Epithelial cell of esophagus (primary cell): ENCODE measurements at places on chromosomes 4 and X.

- no peak for DNase-seq
Measured at GRCh38 chr4:53150631-53151488, 215.0 kb downstream of the SCFD2 start.

GRCh38 chrX:123835661-123836371 lies 24.0 kb upstream of the XIAP start:
- DNase-seq = peak; percentile 79

GRCh38 chr4:183220236-183220635 lies 99.8 kb downstream of the CLDN22 start:
- DNase-seq = no peak

- DNase-seq = peak; percentile 60
Measured at GRCh38 chrX:42385730-42386129, 392.2 kb downstream of the PPP1R2C start.

DNA sequence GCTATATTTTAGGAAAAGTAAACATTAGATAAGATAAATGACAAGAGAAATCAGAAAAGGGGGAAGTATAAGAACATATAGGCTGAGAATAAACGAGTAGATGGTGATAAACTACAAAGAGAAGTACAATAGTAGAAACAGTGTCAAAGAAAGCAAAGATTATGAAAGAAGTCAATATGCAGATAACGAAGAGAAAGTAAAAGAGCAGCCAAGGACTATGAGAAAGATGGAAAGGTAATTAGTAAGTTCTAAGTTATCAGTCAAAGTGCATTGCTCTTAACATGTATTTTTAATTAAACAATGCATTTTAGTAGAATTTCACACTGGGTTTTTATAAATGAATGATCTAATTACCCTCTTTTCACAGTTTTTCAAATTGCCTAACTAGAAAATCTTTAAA lies 1801.3 kb upstream of the PCDH10 start:
- DNase-seq = no peak

DNA sequence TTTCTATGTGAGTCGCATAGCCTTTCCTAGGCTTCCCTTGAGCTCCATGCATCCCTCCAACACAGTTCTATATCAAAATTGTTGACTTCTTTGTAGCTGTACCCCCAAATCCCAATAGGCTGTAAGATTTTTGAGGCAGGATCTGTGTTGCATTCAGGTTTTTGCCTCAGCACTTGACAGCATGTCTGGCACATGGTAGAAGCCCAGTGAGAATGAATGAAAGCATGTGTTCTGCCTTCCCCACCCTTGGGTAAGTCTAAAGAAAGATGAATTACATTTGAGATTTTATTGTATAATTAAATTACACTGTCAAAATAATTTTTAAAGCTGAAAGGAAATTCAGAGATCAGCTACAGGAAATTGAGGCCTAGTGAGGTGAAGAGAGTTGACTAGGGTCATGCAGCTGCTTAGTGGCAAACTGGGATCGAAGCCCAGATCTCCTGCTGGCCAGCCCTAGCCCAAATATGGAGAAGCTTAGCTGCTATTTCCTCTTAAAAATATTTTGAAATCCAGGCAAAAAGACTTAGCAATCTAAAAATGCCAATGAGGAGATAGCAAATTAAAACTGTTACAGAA lies 122.5 kb downstream of the SPATA18 start:
- no peak for DNase-seq

GRCh38 chrX:39936886-39937770 lies 160.6 kb downstream of the BCOR start:
- DNase-seq = no peak

GRCh38 chr4:74503580-74503979 lies 58.6 kb downstream of the AREG start:
- DNase-seq = peak; percentile 76

- DNase-seq = no peak
Measured at GRCh38 chr4:40058121-40058520, 1.5 kb downstream of the N4BP2 start.

- DNase-seq = no peak
Measured at GRCh38 chr4:175614890-175615289, 197.2 kb downstream of the GPM6A start.

GRCh38 chr4:156191044-156191781 lies 237.5 kb upstream of the CTSO start:
- DNase-seq = no peak

DNA sequence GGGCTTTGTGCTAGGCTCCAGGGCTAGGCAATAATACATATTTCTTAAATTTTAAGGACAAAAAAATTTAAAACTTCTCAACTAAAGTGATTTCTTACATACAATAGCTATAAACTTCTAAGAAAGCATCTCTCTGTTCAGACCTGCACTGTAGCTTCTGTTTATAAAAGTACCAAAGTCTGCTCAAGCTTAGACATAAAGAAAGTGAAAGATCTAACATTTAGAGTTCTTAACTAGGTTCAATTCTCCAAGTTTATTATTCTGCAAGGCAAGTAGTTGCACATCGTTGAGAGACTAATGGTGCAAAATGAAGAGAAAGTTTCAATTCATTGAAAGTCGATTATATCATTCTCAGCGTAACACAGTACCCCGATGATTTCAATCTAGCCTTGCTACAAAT lies 857.4 kb upstream of the HTR2C start:
- DNase-seq = no peak

DNA sequence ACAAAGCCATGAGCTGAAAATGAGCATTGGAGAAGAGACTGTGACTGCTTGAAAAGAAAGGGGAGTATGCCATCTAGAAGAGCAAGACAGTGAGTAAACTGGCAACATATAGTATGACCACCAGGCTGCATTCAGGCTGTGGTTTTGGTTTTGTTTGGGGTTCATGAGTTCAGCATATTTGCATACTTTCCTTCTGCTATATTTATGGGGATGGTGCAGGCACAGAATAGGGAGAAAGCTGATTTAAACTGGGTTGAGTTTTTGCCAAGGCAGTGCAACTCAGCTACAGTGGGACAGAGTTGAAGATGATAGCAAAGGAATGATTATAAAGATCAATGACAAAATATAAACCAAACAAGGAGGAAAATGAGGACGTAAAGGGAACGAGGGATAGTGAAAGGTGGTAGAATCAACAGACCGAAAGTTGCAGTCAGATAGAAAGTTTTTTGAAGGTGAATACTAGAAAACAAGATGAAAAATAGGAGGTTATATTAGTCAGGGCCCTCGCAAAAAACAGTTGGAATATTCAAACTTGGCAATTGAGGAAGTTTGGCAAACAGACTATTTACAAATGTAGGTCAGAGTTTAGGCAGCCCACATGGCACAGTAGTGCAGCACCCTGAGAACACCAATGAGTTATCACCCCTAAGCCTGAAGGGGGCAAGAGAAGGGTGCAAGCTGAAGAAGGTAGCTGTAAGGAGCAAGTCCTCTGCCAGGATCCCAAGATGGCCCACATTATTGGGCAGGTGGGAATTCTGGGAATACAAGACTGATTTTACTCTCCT lies 114.8 kb upstream of the MAP9 start:
- DNase-seq = no peak

DNA sequence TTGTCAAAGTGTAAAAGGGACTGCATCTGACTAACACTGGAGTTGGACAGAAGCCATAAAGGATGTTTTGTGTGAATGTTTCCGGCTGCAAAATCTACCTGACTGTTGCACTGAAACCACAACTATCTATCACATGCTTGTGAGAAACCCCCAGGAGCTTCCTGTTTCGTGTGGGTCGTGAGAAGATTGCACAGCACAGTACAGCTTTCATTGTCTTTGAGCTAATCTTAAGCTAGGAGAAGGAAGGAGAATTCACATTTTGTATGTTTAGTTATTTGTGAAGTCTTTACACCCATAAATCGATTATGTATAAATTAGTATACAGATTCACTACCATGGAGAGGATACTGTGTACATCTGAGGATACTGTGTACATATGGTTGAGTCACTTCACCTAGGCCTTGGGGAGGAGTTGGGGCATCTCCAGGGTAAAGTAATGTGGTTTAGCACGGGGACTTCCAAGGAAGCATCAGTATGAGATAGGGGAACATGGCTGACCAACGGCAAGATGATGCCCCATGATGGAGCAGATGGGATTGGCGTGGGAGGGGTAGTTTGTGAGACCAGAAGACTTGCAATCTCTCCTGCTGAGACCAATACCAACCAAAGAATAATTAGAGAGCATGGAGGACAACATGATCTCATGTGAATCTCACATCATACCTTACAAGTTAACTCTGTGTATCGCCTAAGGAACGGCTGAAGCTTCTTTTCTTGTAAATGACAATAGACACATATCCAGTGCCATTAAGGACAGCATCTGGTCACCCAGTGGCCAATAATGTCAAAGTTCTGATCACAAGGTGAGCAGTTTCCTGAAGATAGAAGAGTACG lies 43.1 kb upstream of the FAM9C start:
- DNase-seq = peak; percentile 82

DNA sequence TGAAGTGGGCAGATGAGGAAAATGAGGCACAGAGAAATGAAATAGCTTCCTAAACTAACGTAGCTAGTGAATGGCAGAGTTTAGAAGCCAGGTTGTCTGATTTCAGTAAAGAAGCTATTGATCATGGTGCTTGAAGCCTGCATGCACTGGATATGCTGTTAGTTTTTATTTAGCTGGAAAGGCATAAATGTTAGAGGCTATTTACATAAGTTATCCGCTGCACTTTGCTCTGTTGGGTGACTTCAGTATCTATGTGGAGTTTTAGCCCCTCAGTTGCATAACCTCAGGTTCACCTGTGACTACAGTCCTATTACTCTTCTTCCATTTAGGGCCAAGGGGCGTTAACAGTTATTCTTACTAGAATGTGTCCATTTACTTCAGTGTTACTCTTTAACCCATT lies 522.4 kb upstream of the RPS6KA3 start:
- DNase-seq = no peak

- DNase-seq = peak; percentile 4
Measured at GRCh38 chrX:24676403-24677024, 17.2 kb upstream of the POLA1 start.

DNA sequence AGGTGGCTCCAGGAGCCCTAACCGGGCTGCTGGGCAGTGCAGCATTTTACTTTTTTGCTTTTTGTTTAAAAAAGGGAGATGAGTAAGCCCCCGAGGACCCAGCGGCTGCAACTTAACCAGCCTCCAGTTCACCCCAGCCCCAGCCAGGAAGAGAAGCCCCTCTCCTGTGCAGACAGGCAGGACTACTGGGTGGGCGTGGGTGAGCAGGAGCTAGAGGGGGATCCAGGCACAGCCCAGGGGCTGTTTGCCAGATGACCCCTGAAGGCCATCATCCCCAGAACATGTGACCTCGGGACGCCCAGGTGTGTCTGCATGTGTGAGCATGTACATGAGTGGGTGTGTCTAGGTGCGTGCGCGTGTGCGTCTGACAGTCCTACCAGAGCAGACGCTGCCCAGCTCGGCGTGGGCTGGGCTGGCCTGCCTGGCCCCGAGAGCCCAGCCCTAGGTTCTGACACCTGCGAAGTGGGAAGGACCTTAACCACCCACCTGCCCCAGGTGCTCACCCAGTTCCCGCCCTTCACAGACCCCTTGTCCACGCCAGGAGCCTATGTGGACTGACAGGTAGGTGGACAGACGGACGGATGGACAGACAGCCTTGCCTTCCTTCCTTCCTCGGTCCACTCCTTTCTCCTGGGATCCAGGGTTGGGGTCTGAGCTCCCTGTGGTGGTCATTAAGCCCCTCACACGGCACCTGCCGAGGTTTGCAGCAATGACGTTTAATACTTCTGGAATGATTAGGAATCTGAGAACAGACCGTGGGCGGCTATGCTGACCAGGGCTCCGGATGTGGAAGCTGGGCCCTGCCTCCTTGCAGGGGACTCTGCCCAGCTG lies 7.8 kb upstream of the HAUS3 start:
- peak; percentile 30 for DNase-seq

- peak; percentile 54 for DNase-seq
Measured at GRCh38 chrX:101658661-101659491, 774 bp downstream of the ARMCX2 start.

GRCh38 chr4:23999714-24000469 lies 110.0 kb upstream of the PPARGC1A start:
- peak; percentile 15 for DNase-seq

DNA sequence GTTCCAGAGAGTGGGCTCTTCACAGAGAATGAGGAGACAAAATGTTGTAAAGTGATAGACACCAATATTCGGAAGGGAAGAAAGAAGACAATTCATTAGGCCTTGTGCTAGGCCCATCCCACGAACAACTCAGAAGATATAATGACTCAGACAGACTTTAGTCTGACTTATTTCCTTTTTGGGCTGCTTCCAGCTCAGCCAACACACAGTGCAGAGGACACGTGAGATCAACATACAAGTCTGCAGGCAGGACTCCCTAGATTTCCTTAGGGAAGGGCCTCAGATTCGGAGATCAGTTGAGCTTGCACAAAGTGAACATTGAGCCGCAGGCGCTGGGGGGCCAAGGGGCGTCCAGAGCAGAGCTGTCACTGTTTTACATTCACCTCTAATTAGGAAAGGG lies 290.7 kb upstream of the TENM3 start:
- DNase-seq = peak; percentile 93

DNA sequence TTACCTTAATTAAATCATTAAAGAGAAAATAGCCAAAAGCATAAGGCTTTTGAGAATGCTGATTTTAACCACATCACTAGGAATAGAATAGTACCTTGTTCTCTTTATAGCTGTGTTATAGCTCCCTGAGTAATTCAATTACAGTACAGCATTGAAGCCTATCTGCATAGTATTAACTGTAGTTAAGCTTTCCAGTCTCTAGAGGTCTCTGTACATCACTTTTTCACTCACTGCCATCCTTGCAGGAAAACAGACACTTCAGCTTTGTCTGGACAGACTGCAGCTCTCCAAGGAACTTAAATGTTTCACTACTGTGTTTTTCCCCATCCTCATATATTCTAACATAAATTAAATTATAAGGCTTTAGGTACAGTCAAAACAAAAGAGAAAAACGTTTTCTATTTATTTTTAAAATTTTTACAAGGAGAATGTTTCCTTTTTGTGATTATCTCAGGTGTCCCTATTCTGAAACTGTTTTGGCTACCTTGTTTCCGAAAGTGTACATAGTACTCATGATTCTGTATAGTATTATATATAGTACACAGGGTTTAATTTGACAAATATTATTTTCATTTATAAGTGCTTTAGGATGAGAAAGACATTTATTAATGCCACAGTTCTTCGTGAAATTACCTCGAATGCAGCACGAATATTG lies 407.9 kb downstream of the PCDH18 start:
- peak; percentile 58 for DNase-seq

- no peak for DNase-seq
Measured at GRCh38 chr4:176879380-176880116, 86.8 kb upstream of the VEGFC start.

- DNase-seq = no peak
Measured at GRCh38 chr4:123517971-123518370, 121.4 kb downstream of the SPRY1 start.

- peak; percentile 79 for DNase-seq
Measured at GRCh38 chrX:105314458-105314857, 94.0 kb upstream of the TEX13A start.

- DNase-seq = peak; percentile 99
Measured at GRCh38 chr4:114287079-114287696, 307.7 kb upstream of the ARSJ start.
